ENCODE measurements at places on chromosomes 16 and 17.

DNA sequence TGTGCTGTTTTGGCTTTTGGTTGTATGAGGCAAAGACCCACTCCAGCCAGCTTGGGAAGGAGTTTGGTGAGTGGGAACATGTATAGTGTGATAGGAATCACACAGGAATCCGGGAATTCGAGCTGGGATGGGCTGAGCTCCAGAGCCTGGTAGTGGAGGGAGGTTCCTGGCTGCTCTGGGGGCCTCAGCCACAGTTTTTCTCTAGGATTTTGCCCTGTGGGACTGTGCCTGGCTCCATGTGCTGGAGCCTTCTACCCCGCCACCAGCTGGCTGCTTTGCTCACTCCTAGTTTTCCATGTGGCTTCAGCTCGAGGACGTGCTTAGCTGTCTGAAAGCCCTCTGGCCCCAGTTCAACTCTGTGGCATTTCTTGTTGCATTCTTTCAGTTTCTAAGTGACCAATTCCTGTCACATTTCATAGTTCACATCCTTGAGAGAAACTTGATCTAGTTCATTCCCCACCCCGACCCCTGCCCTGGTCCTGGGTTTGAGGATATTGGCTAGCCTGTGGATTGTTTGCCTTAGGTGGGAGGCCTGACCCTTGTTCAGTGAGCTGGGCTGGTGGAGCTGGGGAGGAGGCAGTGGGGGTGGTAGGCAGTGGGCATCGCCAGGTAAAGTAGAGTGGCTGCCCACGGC lies 5.0 kb downstream of the SEC14L1 start:
- no peak for DNase-seq

DNA sequence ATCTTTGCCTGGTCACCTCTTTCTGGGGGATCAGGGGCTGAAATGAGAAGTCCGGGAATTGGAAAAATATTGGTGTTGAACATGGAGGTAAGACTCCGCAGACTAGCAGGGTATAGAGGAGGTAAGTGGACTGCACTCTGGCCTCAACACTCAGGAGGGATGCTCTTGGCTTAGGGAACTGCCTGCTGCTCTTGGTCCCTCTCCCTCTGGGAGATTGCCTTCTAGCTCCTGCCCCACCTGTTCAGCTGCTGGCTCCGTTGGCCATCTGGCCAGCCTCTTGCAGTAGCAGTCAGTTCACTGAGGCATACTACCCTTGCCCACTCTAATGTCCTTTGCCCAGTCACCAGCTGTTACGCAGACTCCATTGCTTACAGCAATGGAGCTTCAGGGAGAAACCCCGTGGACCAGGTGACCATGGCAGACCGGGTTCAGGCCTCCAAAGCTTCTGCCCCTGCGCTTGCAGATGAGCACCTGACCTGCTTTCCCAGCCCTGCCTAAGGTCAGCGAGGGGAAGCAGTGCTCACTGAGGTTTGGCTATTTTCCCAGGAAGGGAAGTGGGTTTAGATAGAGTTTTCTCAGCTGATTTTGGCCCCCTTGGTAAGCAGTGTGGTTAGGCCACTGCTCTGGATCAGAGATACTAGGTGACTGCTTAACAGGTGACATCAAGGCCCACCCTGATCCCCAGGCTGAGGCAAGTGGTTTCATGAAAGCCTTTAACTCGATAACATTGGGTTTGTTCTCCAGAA lies 11.9 kb downstream of the CDK5RAP3 start:
- no peak for DNase-seq

- DNase-seq: no peak
Observed at GRCh38 chr17:49925921-49926320, 43.1 kb upstream of the DLX4 start.

DNA sequence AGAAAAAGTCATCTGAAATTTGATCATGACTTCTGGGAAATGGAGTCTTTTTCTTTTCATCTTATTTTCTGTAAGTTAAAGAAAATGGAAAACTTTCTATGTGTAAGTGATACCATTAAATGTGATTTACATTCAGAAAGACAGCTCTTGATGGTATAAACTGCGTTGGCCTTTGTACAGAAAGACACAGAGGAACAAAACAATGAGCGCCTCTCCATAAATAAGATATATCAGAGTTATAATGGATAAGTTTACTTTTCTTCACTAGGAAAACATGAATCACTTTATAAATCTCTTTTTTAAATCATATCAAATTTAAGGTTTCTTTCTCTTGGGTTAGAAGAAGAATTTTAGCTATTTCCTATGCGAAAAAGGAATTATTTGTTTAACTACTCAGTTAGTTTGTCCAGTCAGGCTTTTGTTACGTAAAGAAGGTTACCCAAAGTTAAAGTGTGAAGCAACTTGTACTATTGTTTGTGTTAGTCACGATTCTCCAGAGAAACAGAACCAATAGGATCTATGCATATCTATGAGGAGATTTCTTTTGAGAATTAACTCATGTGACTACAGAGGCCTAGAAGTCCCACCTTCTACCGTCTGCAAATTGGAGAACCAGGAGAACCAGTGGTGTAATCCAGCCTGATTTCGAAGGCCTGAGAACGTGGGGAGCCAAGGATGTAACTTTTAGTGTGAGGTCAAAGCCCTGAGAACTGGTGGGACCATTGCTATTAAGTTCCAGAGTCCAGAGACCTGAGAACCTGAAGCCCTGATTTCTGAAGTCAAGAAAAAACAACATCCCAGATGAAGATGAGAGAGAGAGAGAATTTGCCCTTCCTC lies 295.4 kb upstream of the KCNJ16 start:
- DNase-seq: no peak

- no peak for DNase-seq
Observed at GRCh38 chr17:2853283-2854142, 57.3 kb downstream of the RAP1GAP2 start.

- DNase-seq: no peak
Observed at GRCh38 chr17:48996722-48997102, 473 bp upstream of the IGF2BP1 start.

GRCh38 chr17:17737961-17738894 lies 57.0 kb downstream of the RAI1 start:
- DNase-seq: no peak

DNA sequence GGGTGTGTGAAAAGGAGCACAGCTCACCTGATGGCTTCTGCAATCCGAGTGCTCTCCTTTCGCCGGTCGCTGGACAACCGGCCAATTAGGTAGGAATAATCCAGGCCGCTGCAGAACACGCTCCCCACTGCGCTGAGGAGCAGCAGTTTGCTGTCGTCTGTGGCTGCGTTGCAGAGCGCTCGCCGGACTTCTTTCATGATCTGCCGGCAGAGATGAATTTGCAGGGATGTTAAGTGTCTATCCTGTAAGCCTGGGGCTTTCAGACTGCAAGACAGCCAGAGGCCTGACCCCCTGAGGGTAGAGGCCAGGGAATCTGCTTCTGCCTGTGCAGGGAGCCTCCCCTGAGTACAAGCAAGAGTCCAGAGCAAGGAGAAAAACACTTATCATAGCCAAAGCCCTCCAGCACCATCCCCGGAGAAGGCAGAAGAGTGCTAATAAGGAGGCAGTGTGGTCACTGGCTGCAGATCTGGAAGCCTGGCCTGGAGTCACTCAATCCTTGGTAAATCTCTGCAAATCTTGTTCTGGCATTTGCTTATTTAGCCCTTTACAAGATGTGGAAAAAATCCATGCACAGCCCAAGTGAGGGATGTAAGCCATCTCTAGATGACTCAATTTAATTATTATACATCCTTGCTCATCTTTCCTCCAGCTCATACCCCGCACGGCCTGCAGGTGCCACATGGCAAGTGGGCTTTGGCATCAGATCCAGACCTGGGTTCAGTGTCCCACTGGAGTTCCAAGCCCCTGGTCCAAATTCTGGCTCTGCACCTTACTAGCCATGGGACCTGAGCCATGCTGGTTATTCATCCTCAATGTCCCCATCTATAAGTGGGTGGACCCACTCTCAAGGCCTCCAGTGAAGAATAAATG lies 80.2 kb downstream of the DYNLRB2 start:
- no peak for DNase-seq

DNA sequence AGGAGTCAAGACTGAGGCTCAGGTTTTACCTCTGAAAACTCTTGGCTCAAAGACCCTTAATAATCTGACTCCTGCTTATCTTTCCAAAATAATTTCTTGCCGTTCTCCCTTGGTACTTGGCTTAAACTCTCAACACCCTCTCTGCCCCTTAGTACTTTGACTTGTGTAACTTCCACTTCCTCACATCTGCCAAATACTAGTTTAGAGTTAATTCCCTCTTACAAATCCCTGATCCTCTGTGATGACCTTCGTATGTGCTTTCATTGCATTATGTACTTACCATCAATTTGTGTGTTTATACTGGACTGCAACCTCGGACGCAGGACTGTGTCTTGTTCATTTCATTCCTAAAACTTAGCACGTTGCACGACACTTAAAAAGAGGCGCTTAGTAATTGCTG lies 35.2 kb downstream of the ZNF207 start:
- no peak for DNase-seq

- DNase-seq: no peak
Observed at GRCh38 chr17:72189768-72190593, 69.2 kb downstream of the SOX9 start.

GRCh38 chr17:41593306-41593981 lies 6.7 kb upstream of the KRT14 start:
- DNase-seq: no peak

GRCh38 chr16:84327926-84328505 lies 33.3 kb downstream of the WFDC1 start:
- DNase-seq: no peak

DNA sequence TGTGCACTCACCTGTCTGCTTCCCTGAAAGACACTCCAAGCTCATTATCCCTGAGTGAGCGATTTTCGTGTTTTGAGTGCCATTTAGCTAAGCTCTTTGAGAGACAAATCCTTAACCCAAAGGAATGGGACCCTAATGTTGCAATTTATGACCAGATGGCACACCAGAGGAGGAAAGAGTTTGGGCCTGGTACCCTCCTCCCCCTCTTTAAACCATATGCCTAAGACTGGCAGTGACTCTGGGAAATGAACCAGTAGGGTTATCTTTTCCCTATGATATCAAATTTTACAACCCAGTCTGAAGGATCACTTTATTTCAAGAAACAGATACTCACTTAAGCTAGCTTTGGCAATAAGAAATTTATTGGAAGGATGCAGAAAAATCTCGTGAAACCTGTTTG lies 550.4 kb downstream of the TOX3 start:
- DNase-seq: no peak

DNA sequence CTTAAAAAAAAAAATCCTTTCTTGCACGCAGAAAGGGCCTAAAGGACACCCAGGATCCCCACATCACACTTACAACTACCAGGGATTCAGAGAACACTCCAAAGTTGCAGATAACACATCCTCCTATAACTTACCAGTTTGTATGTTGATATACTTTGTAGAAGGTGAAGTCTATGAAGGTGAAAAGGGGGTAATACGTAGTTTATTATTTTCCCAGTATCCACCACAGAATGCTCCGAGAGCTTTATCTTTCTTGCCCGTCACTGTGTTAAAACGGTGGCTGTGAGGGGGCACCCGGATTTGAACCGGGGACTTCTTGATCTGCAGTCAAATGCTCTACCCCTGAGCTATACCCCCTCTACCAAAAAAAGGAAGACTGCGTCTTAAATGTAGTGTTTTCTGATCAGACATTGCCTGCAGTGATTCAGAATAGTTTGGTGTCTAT lies 7.9 kb upstream of the RPL23 start:
- DNase-seq: no peak

DNA sequence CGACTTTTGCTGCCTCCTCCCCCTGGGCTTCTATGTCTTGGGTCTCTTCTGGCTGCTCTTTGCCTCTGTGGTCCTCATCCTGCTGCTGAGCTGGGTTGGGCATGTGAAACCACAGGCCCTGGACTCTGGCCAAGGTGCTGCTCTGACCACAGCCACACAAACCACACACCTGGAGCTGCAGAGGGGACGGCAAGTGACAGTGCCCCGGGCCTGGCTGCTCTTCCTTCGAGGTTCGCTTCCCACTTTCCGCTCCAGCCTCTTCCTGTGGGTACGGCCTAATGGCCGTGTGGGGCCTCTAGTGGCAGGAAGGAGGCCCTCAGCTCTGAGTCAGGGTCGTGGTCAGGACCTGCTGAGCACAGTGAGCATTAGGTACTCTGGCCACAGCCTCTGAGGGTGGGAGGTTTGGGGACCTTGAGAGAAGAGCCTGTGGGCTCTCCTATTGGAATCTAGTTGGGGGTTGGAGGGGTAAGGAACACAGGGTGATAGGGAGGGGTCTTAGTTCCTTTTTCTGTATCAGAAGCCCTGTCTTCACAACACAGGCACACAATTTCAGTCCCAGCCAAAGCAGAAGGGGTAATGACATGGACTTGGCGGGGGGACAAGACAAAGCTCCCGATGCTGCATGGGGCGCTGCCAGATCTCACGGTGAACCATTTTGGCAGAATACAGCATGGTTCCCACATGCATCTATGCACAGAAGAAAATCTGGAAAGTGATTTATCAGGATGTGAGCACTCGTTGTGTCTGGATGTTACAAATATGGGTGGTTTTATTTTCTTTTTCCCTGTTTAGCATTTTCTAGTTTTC lies 2.3 kb downstream of the GP1BA start:
- DNase-seq: no peak

- no peak for DNase-seq
Observed at GRCh38 chr17:17420082-17420481, 56.7 kb upstream of the MED9 start.

DNA sequence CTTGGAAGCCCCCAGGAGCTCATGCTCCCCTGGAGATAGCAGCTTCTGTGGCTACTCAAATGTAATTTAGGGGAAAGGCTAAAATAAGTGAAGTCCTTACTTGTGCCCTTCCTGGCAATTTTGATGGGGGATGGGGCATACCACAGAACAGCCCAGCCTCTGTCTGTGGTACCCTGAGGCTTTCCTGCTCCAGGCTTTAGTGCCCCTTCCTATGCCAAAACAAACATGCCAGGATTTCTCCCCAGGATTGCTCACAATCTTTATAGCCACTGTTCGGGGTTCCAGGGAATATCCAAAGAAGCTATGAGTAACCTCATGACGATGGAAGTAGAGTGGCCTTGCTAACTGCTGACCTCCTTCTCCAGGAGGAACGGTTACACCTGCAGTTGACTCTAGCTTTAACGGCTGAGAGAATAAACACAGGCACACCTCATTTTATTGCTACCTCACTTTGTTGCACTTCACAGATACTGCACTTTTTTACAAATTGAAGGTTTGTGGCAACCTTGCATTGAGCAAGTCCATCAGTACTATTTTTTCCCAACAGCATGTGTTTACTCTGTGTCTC lies 24.9 kb downstream of the CCL4 start:
- DNase-seq: no peak

- no peak for DNase-seq
Observed at GRCh38 chr16:30139583-30140481, 16.8 kb upstream of the MAPK3 start.

GRCh38 chr17:39281806-39282205 lies 56.1 kb upstream of the STAC2 start:
- DNase-seq: no peak

GRCh38 chr16:49961089-49961488 lies 63.9 kb upstream of the CNEP1R1 start:
- no peak for DNase-seq

- no peak for DNase-seq
Observed at GRCh38 chr17:57602896-57603295, 142.2 kb downstream of the CCDC182 start.

DNA sequence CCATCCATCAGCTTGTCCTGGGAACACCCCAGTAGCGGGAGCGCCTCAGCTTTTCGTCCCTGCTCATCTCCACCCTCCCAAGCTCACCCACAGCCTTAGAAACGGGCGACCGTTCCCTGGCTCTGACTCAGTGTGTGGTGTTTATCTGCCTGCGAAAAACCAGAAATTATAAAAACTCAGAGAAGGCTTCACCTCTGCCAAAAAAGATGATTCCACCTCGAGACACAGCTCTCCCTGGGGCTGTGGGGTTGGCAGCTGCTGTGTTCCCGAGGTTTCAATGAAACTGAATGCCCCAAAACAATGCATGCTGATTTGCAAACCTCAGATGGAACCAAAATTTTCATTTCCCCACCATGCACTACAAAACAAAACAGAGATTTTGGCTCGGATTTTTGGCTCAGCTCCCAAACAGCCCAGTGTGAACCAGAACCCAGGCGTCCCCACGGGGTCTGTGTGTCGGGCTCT lies 62.4 kb upstream of the MED9 start:
- DNase-seq: no peak
